ENCODE measurements at places on chromosomes 12 and 14.

- no peak for DNase-seq
These were observed 2.6 kb downstream of the DCAF4 start for GRCh38 chr14:72928872-72929271.

- DNase-seq: no peak
These were observed 4.5 kb downstream of the OS9 start for GRCh38 chr12:57698414-57698813.

- DNase-seq: no peak
These were observed 112.8 kb downstream of the CHST11 start for GRCh38 chr12:104569346-104570173.

GRCh38 chr14:88599761-88600439 is 37.1 kb downstream of the ZC3H14 start:
- DNase-seq: no peak

DNA sequence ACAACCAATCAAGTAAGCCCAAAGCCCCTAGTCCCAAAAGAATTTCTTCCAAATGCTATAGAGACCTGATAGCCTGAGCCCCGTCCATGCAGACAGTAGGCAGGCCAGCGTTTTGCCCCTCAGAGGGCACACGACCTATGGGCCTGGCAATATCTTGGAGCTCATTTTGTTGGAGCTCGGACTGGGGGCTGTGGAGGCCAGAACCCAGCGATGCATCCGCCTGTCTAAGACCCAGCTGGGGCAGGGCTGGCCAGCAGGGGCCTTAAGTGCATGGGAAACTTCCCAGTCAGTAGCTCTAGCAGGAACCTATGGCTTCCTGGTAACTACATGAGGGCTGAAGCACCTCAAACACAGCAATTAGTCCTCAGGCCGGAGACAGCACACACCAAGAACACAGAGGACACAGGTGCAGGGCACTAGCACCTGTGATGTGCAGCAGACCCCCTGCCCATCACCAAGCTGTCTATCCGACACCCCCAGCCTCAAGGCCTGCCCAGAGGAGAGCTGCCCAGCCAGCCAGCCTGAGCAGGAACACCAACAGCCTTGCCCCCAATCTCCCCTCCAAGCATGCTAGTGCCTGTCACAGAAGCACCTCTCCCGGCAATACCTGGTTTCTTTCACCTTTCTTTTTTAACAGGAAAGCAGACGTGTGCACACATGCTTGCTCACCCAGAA is 50.8 kb downstream of the ARL6IP4 start:
- no peak for DNase-seq

DNA sequence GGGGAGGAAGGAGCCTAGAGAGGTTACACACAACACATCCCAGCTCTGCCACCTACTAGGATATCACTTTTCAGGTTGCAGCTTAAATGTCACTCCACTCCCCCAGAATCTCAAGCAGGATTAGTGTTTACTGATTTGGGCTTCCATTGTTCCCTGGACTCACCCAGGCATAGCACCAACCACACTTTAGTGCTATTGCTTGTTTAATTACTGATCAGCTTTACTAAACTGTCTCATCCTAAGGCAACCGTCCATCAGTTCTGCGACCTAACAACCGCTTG is 6.1 kb upstream of the KRT18 start:
- no peak for DNase-seq

DNA sequence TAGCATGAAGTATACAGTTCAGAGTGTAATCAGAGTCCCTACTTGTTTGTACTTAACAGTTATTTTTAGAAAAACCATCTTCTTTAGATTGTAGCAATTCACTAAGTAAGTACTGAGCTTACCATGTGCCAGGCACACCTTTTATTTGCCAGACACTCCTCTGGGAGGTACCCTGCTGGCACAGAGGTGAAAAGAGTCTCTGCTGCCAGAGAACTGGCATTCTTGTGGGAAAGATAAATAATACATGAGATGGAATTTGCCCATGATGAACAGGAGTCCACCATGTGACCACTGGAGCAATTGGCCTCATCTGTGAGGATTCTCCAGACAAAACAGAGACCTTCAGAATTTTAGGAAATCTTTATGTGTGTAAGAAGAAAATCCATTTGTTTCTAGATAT is 199.3 kb upstream of the SLC16A7 start:
- no peak for DNase-seq

- no peak for DNase-seq
These were observed 81.3 kb upstream of the NID2 start for GRCh38 chr14:52150162-52150561.

DNA sequence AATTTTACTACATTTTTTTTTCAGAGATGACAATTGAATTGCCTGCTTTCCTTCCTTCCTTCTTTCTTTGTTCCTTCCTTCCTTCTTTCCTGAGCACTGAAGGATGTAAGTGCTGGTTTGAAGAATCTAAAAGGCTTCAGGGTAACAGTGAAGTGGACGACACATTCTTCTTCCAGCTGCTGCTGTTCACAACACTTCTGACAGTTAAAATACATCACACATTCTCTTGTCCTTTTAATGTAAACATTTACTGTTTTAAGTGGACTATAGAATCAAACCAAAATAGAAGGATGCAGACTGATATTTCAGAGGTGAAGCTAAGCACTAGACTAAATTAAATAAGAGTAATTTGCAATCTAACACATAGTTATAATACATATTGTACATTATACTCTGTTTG is 151.5 kb downstream of the MSRB3 start:
- no peak for DNase-seq

DNA sequence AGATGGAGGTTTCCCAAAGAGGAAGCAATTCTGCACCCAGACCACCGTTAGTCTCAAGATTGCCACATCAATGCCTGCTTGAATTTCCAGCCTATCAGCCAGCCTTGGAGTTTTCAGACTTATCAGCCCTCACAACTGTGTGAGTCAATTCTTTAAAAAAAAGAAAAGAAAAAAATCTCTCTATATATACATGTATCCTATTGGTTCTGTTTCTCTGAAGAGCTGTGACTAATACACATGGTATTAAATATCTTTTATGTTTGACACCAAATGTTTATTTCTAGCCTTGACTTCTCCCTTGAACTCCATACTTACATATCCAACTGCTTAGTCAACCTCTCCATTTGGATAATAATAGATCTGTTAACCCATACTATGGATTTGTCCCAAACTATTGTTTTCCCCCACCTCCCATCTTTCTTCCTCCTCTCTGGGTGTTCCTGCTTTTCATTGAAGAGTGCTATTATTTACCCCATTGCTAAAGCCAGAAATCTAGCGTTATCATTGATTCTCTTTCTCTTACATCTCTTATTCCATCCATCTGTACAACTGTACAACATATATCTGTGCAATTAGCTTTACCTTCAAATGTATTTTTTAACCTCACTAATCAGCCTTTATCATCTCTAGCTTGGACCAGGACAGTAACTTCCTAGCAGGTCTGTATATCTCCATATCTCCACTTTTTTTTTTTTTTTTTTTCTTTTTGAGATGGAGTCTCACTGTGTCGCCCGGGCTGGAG is 22.7 kb upstream of the EID3 start:
- DNase-seq: no peak

DNA sequence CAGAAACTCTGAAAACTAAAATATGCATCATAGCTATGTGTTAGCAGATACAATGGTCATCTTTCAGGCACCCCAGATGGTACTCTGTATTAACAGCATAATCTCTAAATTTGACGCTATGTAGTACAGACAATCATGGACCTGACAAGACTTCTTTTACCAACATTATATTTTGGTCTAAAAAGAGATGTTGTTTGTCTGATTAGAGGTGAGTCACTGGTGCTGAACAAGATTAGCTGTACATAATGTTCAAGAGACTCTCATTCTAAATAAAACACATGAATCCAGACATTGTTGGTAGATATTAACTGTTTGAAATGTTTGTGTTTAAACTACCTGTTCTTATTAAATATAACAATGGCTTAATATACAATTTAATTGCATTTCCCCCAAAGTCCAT is 146.4 kb upstream of the LMNTD1 start:
- no peak for DNase-seq

- no peak for DNase-seq
These were observed 63.8 kb downstream of the FIGNL2 start for GRCh38 chr12:51784688-51785087.

DNA sequence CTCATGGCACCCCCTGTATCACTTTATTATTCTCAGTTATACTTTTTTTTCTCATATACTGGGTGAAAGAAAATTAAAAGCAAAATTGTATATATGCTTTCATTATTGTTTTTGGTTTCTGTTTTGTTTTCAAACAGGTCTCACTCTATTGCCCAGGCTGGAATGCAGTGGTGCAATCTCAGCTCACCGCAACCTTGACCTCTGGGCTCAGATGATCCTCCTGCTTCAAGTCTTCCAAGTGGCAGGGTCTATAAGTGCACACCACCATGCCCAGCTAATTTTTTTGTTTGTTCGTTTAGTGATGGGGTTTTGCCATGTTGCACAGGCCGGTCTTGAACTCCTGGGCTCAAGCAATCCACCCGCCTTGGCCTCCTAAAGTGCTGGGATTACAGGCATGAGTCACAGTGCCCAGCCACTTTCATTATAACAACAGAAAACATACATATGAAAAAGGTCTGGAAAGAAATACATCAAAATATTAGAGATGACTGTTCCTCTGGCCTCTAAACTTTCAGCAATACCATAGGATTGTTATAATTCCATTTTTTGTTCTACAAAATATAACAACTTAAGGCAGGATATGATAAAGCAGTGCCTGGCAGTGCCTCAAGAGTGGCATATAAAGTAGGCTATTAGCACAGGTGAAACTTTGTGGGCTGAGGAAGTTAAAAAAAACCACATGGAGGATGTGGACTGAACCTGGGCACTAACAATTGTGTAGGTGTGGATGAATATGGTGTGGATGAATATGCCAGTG is 5.8 kb upstream of the NTN4 start:
- no peak for DNase-seq

GRCh38 chr12:101173197-101173749 is 36.8 kb downstream of the SLC5A8 start:
- no peak for DNase-seq

- DNase-seq: no peak
These were observed 29.4 kb downstream of the POLR3B start for GRCh38 chr12:106386813-106387535.

DNA sequence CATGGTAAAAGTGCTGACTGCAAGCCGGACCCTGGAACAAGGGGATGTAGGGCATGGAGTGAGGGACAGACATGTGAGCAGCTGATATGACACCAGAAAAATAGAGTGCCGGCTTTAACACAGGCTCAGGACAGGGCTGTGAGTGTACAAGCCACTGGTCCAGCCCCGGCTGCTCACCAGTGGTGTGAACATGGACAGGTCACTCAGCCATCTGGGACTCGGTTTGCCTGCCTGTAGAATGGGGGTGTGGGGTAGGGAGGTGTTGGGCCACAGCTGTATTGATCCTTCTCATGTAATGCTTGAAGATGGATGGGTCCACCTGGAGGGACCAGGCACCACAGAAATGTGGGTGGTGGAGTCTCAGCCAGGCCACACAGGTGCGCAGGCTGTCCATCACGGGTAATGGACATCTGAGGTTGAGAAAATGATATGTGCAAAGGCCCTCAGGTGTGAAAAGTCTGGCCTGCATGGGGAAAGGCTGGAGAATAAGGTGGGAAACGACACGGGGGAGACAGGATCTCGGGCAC is 10.6 kb upstream of the KRT74 start:
- no peak for DNase-seq

GRCh38 chr12:15334225-15334624 is 11.9 kb downstream of the PTPRO start:
- DNase-seq: no peak

- peak; percentile 62 for DNase-seq
These were observed 679.2 kb downstream of the RPL10L start for GRCh38 chr14:45972416-45972815.

GRCh38 chr12:123992118-123992825 is 19.3 kb downstream of the ZNF664 start:
- DNase-seq: no peak

- DNase-seq: no peak
These were observed 100.2 kb downstream of the GALC start for GRCh38 chr14:87892763-87893162.
